ENCODE measurements at places on chromosomes 16 and 17.

GRCh38 chr17:41184480-41184961 lies at the start of gene KRTAP4-1:
TSS of gene KRTAP4-1 (minus strand) at chr17:41184911. CDS start at chr17:41184854, 57 bp downstream.
- no peak for DNase-seq

DNA sequence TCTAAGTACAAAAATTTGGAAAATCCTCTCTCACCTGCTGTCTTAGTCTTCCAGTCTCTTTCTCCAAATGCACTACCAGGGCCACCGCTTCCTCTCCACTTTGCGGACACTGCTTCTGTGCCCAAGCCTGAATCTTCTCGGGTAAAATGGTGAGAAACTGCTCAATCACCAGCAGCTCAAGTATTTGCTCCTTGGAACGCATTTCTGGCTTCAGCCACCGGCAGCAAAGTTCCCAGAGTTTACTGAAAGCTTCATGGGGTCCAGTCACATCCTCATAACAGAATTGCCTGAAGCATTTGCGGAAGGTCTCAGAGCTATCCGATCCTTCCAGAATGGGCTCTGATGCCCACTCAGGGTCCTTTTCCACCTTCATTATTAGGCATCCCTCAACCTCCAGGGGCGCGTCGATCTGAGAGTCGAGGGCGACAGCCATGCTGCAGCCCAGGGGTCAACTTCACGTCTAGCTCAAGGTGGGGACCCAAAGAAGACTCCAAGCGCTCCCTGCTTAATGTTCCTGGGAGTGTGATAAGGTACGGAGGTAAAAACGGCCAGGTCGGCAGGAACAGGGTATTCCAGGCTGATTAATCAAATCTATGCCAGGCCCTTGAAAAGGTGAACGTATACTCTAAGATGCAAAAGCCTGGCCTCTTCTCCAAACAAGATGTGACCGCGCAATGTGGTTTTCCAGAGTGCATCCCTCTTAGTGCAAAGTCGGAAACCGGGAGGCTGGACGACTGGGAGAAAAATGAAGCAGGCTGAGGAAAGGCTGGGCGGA lies 763 bp downstream of the ZKSCAN2 start:
- peak; percentile 18 for DNase-seq

DNA sequence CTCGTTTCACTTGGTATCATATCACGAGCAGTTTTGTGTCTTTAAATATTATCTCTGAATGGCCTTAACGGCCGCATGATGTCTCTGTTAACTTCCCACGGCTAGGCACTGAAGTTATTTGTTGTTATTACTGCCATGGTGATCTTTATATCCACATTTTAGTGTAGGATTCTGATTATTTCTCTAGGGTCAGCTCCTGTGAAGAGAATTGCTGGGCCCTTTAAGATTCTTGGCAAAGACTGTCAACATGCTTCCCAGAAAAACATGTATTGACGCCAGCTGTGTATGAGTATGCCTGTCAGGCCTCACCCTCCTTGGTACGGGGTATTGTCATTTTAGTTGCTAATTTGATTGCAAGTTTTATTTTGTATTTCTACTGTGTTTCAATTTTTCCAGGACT lies 263.5 kb downstream of the SNX29 start:
- no peak for DNase-seq

GRCh38 chr17:27667656-27668487 lies 36.9 kb downstream of the LGALS9 start:
- DNase-seq: no peak

- no peak for DNase-seq
Observed at GRCh38 chr17:34006126-34006525, 249.0 kb upstream of the CCL2 start.

- no peak for DNase-seq
Observed at GRCh38 chr17:57020208-57020607, 42.3 kb downstream of the SCPEP1 start.

- peak; percentile 90 for DNase-seq
Observed at GRCh38 chr17:45293413-45294211, 23.2 kb downstream of the MAP3K14 start.

DNA sequence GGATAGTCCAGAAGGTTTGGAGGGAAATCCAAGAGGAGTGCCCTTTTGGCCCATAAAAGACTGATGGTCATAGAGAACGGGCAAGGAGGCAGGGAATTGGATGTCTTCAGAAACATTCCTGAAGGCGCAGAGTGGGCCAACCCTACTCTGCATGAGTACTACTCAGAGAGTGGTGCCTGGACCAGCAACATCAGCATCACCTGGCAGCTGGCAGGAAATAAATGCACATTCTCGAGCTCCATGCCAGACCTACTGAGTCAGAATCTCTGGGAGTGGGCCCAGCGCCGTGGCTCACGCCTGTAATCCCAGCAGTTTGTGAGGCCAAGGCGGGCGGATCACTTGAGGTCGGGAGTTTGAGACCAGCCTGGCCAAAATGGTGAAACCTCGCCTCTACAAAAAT lies 27.1 kb upstream of the SLC39A11 start:
- no peak for DNase-seq

DNA sequence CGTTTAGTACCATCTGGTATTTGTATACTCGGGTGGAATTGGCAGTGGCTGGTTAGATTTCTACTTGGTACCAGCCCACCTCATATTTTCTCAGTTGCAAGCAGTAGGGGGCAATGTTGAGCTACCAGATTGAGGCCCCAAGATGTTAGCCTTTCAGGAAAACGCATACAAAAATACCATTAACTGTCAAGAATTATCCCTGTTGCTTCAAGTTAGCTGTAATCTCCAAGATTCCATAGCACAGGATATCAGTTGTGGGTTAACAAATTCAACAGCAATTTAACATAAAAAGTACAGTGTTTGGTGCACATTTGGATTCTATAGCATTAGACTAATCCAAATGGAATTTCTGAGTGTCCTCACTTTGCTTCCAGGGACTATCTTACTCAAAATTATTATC lies 188.2 kb downstream of the FTO start:
- peak; percentile 29 for DNase-seq

DNA sequence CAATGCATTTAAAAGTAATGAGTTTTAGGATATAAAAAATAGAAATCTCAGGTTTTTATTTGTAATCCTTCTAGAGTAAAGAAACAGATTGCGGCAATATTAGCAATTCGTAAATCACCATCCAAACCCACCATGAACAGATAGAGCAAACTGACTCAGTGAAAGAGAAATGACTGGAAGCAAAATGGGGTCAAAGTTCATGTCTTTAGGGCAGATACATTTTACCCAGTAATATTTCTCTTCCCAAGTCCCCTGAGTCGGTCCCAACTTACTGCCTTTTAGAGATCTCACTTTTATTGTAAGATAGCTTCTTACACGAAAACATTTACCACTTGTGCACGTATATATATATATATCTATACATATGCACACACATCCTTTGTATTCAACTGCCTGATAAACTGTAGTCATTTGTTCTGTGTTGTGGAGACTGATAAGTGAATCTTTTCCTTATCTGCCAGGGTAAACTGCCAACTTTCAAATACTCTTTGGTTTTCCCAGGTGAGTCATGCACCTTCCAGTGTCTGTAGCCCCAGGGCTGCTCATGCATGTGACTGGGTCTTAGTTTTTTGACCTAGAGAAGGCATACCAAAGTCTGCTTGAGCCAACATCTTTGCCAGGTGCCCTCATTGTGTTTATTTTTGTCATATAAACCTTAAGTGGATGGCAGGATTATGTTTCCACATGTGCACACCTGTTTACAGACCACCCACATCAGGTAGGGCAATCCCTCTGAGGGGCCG lies 7.8 kb upstream of the IRF8 start:
- peak; percentile 19 for DNase-seq

GRCh38 chr16:18811925-18812324 lies 10.6 kb upstream of the ARL6IP1 start:
- no peak for DNase-seq

DNA sequence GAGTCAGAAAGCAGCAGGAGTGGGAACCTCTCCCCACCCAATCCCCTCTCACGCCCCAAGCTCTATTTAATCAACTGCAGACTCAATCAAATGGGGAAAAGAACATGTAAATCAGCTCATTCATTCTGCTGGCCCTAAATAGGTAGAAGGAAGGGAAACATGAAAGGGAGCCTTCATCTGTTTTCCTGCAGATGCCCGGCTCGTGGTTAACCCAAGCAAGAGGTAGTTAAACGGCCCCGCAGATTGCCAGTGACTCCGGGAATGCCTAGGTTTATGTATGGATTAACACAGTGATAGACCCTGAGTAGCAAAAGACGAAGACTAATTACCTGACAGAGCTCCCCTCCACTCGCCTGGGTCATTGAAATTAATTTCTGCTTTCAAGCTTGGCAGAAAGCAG lies 542.0 kb downstream of the WWOX start:
- no peak for DNase-seq

- peak; percentile 61 for DNase-seq
Observed at GRCh38 chr17:81371910-81372760, 23.1 kb upstream of the BAHCC1 start.

GRCh38 chr17:55314061-55314783 lies 49.5 kb downstream of the HLF start:
- no peak for DNase-seq

GRCh38 chr16:57133031-57133430 lies 40.6 kb downstream of the CPNE2 start:
- DNase-seq: no peak

- DNase-seq: no peak
Observed at GRCh38 chr16:11990702-11991390, 14.3 kb downstream of the SNX29 start.

GRCh38 chr16:896261-897199 lies 74.3 kb downstream of the LMF1 start:
- DNase-seq: no peak

DNA sequence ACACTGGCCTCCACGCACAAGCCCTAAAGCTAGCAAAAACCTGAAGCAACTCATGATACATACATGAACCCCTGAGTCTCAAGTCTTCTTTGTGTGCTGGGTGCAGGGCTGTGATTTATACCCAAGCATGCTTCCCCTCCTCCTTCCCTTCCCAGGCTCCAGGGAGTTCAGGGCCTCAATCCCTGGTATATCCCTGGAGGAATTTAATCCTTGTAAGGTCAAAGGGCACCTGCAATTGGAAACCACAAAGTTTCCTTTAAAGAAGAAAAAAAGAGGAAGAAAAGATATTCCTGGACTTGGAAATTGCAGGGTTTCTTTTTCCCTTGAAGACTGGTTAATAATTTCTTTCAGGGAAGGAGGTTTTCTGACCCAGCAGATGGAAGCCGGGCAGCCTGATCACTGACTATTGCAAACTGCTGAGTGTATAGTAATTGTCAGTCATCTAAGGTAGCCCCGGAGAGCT lies 182.3 kb downstream of the AATF start:
- no peak for DNase-seq

- no peak for DNase-seq
Observed at GRCh38 chr17:71725811-71726210, 395.0 kb upstream of the SOX9 start.

DNA sequence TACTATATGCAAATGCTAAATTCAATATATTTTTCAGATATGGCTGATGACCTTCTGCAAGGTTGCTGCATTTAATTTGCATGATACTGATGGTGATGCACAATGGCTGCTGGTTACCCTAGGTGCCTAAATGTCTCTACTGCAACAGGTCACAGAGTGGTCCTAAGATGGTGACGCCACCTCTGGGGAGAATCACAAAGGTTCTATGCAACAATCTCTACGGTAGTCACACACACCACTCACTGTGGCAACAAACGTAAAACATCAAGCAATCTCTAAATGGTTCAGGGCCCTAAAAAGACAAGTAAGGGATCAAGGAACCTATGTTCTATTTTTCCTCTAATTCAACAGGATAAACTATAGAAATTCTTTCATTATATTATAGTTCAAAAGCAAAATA lies 293.3 kb downstream of the CEP112 start:
- DNase-seq: no peak

DNA sequence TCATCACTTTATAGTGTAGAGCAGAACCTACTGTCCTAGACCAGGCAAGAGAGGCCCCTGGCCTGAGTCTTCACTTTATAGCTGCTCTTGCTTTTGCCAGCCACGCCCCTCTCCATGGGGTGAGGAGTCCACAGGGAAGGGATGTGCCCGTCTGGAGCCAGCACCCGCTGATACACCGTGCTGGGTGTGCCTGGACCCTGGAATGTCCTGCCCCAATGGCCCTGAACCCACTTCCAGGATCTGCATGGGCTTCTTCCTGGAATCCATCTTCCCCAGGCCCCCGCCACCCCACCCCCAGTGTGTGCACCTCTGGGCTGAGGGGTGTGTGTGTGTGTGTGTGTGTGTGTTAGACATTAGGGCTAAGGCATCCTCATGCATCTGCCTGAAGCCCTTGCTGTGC lies 44.9 kb downstream of the MEOX1 start:
- DNase-seq: no peak

- DNase-seq: no peak
Observed at GRCh38 chr16:20610211-20610891, 34.2 kb upstream of the ACSM2B start.

DNA sequence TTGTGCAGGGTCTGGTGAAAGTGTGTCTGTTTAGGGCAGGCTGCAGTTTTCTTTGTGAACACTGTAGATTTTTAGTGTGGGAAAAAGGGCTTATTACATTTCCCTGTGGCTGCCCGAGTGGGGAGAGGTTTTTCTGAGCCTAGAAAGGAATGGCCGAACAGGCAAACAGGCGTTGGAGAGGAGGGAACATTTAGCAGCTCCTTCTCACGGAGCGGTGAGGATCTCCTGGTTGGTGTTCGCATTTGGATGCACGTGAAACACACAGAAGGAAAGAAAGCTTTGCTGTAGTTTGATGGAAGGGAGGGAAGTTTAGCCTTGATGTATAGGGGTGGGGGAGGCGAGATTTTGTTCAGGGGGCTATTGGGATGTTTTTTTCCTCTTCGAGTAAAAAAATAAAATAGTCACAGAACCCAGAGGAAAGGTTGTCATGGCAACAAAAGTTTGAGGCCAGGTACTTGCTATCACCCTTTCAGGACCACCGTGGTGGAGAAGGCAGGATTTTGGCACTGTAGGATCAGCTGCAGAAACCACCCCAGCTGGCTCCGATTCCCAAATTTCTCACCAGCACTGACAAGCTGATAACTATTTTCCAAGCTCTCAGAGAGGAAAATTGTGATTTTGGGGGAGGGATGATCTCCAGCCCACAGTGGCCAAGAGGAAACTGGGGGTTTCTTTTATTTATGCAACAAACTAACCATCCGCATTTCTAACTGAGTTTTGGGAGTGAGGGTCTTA lies 3.5 kb downstream of the GSG1L start:
- no peak for DNase-seq

DNA sequence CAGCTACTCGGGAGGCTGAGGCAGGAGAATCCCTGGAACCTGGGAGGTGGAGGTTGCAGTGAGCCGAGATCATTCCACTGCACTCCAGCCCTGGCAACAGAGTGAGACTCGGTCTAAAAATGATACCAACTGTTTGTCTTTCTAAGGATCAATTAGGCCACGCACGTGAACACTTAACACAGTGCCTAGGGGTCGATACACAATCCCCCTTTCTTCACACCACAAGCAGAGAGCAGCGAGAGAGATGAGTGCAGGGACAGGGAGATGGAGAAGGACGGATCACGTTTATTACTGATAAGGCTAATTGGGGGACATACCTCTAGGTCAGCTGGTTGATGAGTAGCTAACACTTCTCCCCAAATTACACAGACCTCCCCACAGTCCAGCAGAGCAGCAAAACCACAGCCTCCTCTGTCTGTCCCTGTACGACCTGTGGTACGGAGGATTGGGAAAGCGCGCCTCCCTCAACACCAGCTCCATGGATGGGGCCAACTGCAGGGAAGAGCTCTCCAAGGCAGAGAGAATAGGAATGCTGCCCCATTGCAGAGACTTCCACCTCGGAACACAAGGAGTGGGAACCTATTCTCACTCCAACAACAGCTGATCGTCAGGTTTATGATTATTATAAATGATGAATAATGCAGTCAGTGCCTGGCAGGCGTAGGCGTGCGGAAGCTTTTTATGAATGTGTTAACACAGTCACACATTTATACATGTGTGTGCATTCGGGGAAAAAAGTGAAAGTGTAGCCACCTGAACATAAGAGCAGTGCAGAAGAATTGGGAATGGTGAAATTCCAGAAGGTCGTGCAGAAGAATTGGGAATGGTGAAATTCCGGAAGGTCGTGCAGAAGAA lies 155.1 kb downstream of the C16orf95 start:
- DNase-seq: no peak
